ENCODE measurements at places on chromosomes 2 and 18.
A peak's percentile ranks its signal among the peaks of the same experiment; 100 is the strongest.

GRCh38 chr2:105239924-105240323, 1.6 kb upstream of the GPR45 start:
- no peak for DNase-seq

GRCh38 chr2:20622731-20623130, 28.2 kb downstream of the HS1BP3 start:
- no peak for DNase-seq

GRCh38 chr2:214737188-214737587, 72.3 kb downstream of the BARD1 start:
- DNase-seq, result no peak

- DNase-seq, result no peak
Measured at GRCh38 chr2:235053651-235054050, 101.8 kb downstream of the SH3BP4 start.

GRCh38 chr2:47039489-47039870, 115.6 kb downstream of the STPG4 start:
- no peak for DNase-seq

DNA sequence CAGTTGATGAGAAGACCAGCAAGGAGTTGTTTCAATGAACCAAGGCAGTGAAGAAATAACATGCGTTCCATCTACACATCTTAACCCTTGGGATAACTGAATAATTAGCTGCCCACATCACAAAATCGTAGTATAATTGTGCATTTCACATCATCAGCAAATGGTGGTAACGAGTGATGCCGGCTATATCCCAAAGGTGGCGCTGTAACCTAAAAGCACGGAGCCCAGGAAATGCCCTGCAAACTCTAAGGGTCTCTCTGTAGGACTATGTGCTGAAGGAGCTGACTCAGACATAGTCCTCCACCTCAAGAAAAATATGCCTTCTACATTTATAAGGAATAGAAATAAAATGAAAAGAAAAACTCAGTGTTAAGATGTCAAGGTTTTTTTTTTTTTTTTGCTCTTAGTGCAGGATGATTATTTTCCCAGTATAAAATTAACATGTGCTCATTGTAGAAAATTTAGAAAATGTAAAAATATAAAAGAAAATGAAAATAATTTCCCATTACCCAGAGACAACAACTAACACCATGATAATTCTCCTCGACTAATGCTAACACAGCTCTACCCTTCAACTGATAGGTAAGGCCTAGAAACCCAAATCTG, 23.1 kb upstream of the DSG3 start:
- peak; percentile 83 for DNase-seq

- no peak for DNase-seq
Measured at GRCh38 chr2:48189552-48190228, 283.4 kb upstream of the FBXO11 start.

DNA sequence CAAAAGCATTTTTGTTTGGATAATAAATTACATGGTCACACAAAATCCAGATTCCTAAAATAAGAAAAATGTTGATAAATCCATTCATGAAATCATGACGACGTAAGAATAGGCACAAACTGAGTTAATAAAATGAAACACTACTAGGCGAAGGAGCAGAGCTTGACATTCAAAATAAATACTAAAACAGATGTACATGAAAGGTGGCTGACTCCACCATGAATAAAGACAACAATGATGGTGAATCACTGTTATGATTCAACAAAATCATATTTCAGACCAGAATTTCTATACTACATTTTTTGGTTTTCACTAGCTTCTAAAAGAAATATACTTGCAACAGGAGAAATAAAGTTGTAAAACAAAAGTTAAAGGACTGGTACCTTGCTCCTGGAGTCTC, 122.0 kb upstream of the RNU4ATAC start:
- DNase-seq, result no peak

GRCh38 chr2:75311993-75312392, 112.7 kb upstream of the TACR1 start:
- peak; percentile 80 for DNase-seq

DNA sequence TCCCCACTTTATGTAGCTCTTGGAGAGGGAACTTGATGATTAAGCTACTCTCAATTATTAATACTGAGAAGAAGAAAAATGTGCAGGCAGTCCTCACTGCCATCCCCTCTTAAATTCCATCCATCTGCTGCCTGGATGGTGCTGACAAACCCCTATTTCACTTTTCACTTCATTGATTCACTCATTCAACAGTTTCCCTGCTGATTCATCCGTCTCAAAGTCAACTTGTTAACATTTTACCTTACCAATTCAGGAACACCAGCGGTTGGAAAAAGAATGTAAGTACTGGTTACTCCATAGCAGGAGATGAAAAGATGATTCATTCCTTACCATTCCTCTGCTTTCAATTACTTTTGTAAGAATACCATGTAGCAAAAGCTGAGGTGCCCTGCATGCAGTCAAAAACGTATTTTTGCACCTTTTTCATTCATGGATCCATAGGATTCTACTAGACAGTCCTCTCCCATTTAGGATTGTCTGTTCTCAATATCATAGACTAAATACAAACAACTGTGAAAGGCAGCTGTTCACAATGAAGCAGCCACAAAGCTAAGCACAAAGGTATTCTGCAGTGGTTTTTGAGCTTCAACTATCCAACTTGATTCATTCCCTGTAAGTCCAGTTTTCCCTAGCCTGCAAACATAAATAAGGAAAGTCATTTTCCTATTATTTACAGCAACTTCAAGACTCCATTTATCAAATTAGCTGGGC, 262.0 kb downstream of the MREG start:
- DNase-seq, result no peak

GRCh38 chr18:41153871-41154270, 801.2 kb upstream of the PIK3C3 start:
- no peak for DNase-seq

DNA sequence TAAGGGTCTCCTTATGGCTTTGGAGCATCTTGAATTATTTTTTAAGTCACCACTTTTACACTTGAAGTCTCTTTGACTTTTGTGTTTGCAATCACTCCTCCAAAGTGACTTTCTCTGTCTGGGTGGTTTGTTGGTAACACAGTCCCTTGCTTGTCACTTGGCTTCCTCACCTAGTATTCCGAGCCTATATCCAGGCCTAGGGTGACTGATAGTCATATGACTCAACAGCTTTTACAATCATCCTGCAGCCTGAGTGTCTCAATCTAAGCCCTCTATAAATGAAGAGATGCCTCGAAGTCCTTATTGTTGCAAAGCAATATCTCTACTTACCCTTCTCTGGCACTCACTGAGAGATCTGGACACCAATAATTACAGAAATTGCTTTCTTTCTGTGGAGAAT, 53.9 kb upstream of the SETBP1 start:
- no peak for DNase-seq

GRCh38 chr2:177242121-177242987, 22.2 kb downstream of the NFE2L2 start:
- no peak for DNase-seq

DNA sequence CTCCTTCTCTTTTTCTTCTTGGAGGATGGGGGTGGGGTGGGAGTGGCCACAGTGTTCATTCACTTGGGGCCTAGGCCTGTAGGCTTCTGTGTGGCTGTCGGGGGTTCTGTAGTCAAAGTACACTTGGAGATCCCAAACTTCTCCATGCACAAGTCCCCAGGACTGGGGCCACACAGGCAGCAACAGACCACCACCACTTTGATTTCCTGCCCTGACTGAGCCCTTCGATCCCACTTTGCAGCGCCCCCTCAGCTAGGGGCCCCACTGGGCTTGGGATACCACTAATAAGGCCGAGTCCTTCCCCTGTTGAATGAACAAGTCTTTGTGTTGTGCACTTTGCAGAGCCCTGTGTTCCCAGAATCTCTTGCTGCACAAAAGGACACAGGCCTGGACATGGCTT, 5.5 kb upstream of the TEX51 start:
- DNase-seq, result no peak

- no peak for DNase-seq
Measured at GRCh38 chr2:62263076-62263715, 67.3 kb downstream of the B3GNT2 start.

DNA sequence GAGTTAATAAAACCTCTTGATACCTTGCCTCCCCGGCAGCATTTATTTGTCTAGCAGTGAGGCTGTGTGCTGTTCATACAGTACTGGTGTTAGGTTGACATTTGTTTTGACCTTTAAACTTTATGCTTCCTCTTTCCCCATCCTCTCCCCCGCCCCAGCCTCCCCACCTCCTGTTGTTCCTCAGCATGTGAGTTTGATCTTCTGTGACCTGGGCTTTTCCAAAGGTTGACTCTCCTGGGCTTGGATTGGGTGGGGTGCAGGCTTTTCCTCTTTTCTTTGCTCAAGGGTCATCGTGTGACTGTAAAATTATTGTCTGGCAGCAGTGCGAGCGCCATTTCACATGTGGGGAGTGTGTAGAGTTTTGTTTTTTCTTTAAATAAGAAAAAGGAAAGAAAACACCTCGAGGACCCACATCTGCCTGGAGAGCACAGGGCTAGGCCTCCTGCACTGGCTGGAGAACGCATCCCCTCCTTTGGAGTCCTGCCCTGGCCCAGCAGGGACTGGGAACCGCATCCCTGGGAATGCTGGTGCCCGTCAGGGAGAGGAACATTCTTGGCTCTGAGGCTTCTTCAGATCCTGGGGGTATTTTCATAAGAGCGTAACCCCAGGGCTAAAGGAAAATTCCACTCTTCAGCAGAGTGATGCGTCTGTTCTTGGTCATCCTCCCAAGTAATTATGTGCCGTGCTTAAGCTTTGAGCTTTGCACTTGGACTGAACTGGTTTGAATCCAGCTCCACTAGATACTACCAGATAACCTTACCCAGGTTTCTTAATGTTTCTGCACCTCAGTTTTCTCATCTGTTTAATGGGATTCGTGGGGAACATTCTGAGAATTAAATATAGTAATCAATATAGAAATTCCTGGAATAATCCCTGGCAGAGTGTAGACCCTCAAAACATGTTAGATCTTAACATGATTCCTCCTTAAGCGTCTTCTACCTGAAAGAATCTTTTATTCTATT, 91.5 kb downstream of the SETBP1 start:
- DNase-seq, result no peak

- no peak for DNase-seq
Measured at GRCh38 chr2:10720306-10720705, 1.1 kb upstream of the ATP6V1C2 start.

DNA sequence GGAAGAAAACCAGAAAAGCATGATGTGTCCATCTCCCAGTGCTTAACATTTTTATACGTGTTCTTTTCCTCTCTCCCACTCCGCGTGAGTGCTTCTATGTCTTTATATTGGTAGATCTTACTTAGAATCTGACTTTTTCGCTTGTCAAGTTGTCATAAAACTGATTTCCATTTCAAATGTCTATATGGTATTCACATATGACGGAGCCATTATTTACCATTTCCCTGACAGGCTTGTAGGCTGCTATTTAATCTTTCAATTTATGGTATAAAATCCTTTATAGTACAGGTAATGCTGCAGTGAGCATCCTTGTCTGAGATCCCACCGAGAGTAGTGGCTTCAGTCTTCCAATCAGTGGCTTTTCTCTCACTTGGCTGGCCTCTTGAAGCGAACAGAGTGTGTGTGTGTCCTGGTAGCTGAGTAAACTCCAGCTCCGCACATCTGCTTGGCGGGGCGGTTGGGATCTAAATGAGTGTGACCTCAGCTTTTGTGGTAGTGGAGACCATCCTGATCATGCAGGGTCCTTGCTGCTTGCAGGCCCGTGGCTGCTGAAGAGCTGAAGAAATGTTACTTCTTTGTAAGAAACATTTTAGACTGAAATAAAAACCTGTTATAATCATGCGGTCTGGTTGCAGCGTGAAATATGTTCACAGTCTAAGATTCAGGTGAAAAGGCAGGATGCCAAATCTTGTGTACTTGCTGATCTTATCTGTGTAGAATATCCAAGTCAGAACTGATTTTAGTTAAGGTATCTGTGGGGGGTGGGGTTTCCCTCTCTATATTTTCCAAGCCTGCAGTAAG, 40.2 kb downstream of the INPP4A start:
- DNase-seq, result no peak

- no peak for DNase-seq
Measured at GRCh38 chr2:46964835-46965560, 49.4 kb upstream of the MCFD2 start.

DNA sequence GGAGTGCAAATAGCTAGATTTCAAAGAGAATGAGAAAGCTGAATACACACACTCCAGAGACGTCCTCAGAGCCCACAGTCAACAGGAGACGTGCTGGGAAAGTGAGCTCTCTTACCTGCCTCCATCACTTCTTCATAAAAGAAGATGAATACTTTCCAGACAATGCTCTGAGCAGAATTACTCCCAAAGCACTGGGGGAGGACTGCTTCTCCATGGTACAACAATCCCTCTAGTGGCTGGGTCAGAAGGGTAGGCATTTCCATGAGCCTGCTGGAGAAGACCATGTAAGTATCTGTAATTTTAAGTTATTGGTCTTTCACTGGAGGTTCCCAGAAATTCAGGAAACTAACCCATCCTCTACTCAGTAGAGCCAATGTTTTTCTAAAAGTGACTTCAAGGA, 190.3 kb downstream of the RBM43 start:
- peak; percentile 51 for DNase-seq

GRCh38 chr2:64644458-64645382, 9.0 kb downstream of the SERTAD2 start:
- DNase-seq, result peak; percentile 90

GRCh38 chr18:57982372-57983021, 61.5 kb upstream of the NEDD4L start:
- no peak for DNase-seq

- no peak for DNase-seq
Measured at GRCh38 chr2:47645246-47645645, 137.7 kb upstream of the MSH6 start.

GRCh38 chr18:3675446-3675845, 225.5 kb downstream of the TGIF1 start:
- no peak for DNase-seq

GRCh38 chr18:23384778-23385736, 68.0 kb upstream of the RIOK3 start:
- no peak for DNase-seq

DNA sequence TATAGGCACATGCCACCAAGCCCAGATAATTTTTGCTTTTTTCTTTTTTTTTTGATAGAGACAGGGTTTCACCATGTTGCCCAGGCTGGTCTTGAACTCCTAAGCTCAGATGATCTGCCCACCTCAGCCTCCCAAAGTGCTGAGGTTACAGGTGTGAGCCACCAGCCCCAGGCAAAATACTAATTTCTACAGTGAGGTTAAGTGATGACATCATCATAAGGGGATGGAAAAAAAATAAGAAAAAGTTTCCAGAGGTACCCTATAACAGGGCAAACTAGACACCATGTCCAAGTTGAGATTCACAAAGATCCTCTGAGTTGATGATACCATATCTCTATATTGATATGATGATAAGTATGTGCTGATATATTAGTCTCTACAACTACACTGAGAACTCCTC, 163.7 kb upstream of the ACVR2A start:
- no peak for DNase-seq

DNA sequence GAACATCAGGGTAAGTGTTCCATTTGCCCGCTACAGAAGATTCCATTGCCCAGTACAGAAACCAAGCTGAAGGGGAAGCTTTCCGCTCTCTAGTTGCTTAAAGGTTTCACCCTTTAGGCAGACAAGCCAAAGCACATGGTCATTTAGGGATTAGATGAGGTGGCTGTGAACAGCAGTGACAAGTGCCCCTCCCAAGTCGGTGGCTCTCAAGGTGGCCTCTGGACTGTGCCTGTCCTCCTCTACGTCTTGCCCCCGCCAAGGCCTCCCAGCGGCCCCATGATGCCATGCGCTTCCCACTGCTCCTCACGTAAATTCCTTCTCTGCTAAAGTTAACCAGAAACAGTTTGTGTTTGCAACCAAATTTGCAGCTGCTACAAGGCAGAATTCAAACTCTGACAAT, 24.2 kb upstream of the PTPN4 start:
- DNase-seq, result no peak
